NCI-H1694 (cell line): ENCODE measurements at places on chromosomes 11 and 22.

DNA sequence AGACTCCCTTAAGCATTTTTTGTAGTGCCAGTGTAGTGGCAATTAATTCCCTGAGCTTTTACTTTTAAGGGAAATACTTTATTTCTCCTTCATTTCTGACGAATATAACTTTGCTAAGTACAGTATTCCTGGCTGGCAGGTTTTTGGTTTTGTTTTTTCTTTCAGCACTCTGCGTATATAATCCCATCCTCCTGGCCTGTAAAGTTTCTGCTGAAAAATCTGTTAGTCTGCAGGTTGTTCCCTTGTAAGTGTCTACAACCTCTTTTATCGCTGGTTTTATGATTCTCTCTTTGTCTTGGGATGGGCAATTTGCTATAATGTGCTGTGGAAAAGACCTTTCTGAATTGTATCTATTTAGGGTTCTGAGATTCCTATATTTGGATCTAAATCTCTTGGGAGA is 56.0 kb downstream of the KCNQ1OT1 start:
- no peak for DNase-seq

DNA sequence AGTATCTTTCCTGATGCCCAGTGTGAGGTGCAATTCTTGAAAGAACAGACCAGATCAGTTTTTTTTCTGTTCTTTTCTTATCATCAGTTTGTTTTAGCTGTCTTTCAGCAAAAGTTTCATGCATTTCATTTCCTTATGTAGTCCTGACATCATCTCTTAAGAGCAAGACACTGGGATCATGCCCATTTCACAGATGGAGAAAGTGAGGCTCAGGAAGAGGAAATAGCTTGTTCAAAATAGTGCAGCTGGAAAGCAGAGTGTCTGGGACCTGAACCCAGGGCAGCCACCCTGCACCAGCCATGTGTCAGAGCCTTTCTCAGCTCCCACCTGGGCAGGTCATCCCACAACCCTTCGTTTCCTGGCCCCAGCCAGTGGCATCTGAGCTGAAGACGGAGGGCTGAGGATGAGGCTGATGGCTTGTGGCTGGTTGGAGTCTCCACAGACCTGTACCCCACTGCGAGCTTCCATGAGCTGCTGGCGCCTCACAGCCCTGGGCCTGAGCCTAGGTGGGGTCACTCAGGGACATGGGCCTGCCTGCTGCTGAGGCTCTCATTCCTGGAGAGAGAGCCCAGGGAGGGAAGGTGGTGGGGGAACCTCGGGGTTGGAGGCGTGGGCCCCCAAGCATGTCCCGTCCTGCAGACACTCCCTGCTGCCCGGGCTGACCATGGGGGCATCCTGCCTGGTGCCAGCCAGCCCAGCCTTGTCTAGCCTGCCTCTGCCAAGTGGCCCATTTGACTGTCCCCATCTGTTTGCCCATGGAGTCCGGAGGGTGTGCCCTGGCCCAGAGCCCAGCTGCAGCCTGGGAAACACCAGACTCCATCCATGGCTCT is 61.8 kb downstream of the SMIM38 start:
- DNase-seq: no peak

- no peak for DNase-seq
These were observed 132.7 kb upstream of the DDI1 start for GRCh38 chr11:103903621-103904323.

DNA sequence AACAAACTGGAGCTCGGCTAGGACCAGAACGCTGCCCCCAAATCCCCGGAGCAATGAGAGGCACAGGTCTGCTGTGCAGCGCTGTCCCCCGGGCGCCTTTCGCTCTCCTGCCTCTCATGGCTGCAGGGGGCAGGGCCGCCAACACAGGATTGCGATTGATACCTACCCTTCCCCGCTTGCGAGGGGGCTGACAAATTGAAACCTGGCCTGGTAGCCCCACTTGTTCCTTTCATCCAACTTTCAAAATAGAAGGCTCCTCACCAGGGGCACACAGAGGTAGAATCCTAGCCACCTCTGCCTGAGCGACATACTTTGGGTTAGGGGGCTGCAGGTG is 642 bp upstream of the CASTOR1 start:
- no peak for DNase-seq

DNA sequence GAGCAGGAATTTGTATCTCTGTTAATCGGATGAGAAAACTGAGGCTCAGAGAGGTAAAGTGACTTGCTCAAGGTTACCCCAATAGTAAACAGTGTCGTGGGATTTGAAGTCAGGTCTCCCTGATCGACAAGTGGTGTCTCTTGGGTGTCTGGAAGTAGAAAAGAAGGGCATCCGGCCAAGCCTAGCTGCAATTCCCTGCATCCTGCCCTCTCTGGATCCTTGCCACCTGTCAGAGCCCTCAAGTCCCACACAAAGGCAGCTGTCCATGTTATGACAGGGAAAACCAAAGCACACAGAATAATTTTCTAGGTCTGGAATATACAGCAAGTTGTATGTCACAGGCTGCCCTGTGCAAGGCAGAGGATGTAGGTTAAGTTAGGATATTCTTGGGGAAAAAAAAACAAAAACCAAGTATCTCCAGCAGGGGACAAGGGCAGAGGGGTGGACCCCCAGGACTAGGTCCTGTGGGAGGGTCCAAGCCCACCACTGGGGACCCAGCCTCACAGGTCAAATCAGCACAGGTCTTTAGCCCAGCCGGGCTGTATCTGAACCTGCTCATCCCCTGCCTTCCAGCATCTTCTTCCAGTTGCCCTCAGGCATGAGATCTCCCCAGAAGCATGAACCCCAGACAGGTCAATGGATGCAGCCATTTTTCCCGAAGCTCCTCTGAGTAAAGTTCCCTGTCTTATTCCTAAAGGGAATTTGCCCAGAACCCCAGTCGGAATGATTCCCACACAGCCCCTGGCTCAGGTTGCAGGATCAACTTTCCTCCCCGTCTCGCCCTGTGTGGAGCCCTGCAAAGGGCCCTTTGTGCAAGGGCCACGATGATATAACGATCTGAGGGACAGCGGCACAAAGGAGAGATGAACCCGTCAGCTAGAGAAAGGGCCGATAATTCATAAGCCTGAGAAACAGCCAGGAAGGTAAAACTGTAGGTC is 15.0 kb downstream of the USH1C start:
- no peak for DNase-seq

DNA sequence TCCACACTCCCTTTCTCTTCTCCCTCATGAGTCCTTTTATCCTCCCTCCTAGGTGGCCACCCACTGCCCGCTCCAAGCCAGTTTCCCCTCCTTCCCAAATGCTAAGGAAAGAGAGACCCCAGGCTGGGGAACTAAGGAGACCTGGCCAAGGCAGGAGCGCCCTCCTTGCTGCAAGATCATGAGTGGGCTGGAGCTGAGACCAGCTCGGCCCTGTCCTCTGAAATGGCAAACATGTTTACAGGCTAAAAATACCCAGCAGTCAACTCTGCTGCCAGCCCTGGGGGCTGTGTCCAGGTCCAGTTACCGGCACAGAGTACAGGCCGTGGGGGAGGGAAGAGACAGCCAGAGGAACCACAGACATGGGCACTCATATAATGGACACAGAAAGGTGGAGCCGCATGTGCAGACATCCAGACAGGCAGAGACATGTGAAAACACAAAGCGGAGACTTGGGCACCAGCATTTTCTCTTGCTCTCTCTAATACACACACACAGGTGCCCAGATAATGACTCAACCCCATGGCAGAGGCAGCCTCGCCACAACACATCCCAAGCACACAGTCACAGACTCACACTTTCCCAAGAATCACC is 1.2 kb upstream of the AHNAK start:
- DNase-seq: no peak

DNA sequence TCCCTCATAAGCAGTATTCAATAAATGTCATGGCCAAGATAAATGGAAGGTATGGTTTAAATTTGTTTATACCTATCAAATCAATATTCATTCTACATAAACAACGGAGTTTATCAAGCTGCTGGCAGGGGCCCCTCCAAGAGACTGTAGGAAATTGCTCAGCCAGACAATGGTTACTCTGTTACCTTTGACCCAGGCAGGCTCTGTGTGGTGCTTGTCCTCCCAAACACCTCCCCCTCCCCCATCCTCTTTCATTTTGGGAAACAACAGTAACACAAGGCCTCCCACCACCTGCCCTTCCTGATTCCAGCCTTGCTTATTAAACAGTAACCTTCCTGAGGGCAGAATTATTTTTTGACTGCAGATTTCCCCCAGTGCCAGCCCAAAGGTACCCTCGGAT is 10.5 kb upstream of the ZBTB16 start:
- no peak for DNase-seq

DNA sequence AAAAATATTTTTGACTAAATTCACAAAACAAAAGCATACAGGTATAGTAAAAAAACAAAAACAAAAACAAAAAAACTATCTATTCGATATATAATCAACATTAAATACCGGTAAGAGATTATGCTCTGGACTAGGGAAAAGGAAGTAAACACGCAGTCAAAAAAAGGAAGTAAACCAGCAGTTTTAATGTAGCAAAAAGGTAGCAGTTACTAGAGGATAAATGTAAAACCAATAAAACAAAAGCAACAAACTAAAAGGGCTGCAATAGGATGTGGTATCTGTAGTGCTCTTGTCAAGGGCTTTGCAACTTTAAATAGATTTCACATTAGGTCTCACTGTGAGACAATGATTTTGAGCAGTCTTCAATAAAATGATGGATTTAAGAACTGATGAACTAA is 2.4 kb downstream of the TRIM22 start:
- DNase-seq: no peak

DNA sequence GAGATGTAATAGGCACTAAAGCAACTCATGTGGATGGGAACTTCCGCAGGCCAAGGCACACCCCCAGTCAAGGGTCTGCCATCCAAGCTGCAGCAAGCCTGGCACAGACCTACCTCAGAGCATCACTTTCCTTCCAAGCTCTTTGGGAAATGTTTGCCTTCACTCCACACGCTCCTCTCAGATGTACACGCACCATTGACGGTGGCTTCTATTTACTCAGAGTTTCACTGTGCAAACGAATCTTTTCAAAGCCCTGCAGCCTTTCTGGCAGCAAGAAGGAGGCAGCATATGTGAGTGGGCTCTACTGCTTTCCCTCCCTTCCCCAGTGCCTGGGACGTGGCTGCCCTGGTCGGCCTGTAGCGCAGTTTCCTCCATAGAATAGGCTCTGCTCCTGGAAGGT is 60.9 kb upstream of the USP47 start:
- DNase-seq: no peak
